ENCODE measurements at places on chromosomes 1 and 21. TPM values are rescaled to one million over a fixed set of nuclear protein-coding genes. Genes with fewer than 3 reads are reported as not detected.

The KRTAP7-1 gene
- not detected for total RNA-seq

The VHLL gene
- 1.1 TPM for total RNA-seq

The SELP gene
- not detected for total RNA-seq

The TRMT1L gene
- total RNA-seq: 6.9 TPM

The MYOC gene
- not detected for total RNA-seq

The PTCH2 gene
- not detected for total RNA-seq

The FCGR1A gene
- total RNA-seq: not detected

DNA sequence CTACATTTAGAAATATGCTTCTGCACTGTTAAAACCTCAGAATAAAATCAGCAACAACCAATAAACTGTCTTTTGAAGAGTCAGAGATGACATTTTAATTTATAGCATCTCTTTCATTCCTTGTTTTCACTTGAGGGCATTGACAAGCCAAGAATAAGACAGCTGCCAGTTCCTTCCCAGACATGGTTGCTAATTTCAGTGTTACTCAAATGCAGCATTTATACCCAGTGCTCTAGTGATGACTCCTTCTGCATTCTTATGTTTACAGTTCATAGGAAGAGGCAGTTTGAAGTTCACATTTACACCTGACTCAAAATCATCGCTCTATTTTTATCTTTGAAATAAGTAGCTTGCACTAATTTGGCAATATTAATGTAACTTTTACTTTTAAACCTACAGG, 44.9 kb downstream of the PLA2G4A start:
- no peak for DNase-seq

- no peak for DNase-seq
These were observed 87.7 kb downstream of the NPHP4 start for GRCh38 chr1:5904551-5904950.

DNA sequence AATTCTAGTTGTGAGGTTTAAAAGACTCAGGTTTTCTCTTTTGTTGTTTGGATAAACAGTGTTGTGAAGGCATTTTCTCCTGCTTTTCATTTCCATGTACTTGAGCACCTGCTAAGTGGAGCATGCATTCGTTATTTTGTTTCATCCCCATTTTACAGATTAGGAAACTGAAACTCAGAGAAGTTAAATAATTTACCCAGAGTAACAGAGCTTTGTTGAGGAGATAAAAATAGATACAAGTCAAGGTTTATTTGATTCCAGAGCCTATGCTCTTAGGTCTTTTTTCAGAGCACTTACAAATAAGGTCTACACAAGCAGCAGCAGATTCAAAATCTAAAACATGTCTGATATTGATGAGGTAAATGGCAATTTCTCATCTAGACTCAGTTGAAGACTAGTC, 254.7 kb upstream of the PTBP2 start:
- no peak for DNase-seq

DNA sequence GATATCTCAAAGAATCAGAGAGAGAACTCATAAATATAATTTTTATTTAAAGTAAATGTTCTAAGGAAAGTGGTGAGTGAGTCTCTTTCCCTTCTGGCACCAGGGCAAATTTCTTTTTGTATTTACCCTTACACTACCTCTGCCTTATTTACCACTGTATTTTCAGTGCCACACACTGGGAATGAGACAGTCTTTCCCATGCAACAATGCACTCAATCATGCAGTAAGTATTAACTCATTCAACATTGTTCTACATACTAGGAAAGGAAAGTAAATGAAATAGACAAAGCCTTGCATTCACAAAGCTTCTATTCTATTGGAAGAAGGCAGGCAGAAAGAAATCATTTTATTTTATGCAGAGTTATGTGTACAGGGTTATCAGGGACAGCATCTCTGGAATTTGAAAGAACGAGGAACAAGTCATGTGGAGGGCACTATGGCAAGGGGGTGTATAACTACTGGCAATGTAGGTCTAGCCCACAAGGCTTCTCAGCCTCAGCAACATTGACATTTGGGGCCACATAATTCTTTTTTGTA, 129.8 kb upstream of the PRDX6 start:
- no peak for DNase-seq

DNA sequence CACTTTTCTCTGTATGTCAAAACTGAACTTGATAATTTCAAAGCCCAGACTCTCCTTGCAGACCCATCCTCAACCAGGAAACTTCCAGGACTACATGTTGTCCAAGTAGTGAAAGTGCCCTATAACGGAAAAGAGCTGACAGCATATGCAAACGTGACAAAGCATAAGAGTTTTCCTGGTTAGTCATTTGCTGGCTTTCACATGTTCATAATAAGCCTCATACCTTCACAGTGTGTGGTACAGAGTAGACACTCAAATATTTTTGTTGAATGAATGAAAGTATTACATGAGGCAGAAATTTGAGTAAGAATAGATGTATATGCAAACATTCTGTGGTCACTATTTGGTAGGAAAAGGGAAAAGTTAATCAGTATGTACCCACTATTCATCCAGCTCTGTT, 473.3 kb downstream of the MRPL39 start:
- DNase-seq: peak; percentile 14

DNA sequence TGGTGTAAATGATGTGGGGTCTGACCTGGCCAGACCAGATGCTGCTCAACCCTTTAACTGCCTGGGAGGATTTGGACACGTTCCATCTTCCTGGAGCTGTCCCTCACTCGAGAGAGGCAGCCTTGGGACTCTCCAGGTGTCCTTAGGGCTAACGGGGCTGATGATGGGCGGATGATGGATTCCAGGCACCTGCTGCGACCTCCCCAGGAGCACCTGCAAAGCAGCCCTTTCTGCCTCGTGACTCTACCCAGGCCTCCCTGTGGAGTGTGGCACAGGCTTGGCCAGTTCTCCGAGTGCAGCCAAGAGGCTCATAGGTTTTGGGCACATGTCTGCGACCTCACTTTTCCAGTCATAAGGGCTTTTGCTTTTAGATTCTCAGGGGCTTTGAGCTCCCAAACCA, 12.3 kb upstream of the TRIM17 start:
- no peak for DNase-seq

- no peak for DNase-seq
These were observed 364.2 kb upstream of the VAMP3 start for GRCh38 chr1:7406641-7407543.

DNA sequence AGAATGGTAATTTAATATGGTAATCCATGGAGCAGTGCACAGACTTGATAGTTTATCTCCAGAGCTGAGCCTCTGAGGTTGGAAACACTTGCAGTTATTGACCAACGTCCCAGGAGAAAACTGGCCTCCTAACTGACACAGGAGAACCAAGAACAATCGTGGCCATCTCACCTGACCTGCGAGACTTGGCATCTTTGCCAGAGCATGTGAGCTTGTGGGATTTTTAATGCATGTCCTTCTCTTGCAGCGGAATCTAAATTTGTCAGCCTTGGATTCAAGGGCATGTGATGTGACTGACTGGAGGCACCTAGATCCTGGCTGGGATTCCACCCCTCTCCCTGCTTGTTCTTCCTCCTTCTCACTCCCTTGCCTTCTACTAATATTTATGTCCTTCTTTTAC, 27.8 kb upstream of the SLC26A9 start:
- DNase-seq: no peak

- DNase-seq: no peak
These were observed 802 bp downstream of the CYP4X1 start for GRCh38 chr1:47024141-47024801.

DNA sequence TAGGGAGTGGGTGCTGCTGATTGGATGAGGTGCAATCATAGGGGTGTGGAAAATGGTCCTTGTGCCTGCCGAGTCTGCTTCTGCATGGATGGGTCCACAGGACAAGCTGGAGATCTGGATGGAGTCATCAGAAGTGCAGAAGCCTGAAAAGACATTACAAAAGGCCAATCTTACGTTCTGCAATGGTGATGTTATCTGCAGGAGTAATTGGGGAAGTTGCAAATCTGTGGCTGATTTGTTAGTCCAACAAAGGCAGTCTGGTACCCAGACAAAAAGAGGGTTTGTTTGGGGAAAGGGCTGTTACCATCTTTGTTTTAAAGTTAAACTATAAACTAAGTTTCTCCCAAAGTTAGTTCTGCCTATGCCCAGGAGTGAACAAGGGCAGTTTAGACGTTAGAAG, 166.5 kb downstream of the PGBD5 start:
- DNase-seq: no peak

DNA sequence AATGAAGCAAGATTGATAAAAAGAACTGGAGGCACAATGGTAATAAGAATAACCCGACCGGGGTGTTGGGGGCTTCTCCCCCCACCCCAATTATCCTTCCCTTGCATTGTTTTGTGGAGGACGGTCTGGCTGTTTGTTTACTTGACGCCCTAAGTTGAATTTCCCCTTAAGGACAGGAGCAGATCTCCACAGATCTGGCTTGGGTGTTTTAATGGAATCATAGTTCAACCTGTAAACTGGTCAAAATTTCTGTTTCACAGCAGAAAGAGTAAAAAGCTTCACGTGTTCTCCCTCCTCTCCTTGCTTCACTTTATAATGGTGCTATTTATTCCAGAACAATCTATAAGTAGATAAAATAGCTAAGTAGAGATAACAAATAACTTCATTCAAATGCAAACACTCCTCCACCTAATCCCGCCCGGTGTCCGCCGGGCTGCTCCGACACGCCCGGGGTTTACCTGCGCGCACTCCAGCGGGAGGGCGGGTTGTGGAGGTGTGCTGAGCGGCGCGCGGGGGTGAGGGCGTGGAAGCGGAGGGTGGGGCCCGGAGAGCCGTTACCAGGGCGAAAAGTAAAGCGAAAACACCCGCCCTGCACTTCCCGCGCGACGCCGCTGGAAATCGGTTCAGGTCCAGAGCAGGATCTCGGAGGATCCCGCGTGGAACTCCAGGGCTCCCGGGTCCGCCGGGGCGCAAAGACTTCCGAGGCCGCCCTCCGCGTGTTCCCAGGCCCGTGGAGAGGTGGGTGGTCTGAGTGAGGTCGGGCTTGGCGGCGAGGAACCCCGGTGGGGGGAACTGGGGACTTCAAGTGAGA, 2.0 kb upstream of the ATF3 start:
- DNase-seq: peak; percentile 63

- no peak for DNase-seq
These were observed 829 bp upstream of the HES2 start for GRCh38 chr1:6420454-6421042.

DNA sequence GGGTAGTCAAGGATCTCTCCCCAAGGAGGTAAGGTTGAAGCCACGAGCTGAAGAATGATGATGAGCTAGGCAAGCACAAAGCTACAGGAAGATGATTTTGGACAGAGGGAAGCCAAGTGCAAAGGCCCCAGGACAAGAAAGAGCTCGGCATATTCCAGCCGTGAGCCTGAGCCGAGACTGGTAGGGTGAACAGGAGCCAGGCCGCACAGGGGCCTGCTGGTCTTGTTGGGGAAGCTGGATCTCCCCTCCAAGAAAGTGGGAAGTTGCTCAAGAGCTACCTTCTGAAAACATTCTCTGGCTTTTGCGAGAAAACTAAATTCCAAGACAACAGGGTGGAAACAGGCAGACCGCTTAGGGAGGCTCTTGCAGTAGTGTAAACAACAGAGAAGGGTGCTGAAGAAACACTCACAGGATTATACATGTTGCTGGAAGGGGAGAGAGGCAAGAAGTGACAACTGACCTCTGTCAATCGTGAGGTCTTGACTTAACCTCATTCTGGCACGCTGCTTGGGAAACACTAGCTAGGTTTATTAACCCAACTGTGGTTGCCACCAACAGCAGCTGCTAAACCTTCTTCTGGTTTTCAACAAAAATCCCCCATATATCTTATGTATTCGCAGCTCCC, 625.2 kb downstream of the SMYD3 start:
- no peak for DNase-seq

DNA sequence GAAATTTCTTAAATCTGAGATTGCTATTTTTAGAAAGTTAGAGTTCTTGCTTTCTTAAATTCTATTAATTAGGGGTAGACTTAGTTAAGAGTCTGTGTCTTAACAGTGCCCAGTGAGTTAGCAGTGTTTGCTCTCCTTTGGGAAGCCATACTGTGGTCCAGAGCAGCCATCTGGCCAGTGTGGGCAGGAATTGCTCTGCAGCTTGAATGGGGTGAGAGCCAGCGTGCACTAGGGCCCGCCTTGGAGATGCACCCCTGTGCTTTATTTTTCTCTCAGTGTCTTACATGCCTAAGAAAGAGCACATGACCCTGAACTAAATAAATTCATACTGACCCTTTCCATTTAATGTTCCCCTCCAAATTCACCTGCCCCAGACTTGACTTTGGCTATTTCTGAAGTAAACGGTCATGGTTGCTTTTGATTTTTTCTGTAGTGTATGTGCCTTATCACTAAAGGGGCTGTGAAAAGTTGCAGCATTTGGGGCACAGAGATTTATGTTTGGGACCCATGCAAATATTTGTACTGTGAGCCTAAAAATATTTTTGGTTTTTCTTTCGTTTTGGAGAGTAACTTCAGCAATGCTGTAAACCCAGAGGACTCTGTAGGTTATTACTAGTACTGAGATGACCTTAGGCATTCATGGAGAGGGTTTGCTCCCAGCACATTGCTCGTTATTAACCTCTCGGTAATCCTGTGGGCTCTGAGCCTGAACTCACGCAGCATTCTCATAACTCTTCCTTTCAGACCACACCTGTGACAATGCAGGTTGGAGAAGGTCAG, 21.3 kb upstream of the KCNQ4 start:
- DNase-seq: no peak

- DNase-seq: peak; percentile 78
These were observed 51.2 kb upstream of the RGS7 start for GRCh38 chr1:241408170-241408569.

- peak; percentile 23 for DNase-seq
These were observed 430 bp downstream of the RBM15 start for GRCh38 chr1:110339407-110340206.

GRCh38 chr1:193185901-193186731, at the start of gene B3GALT2:
Gene B3GALT2, minus strand, starts transcription at chr1:193186613. Its CDS starts 5,051 bp downstream, at chr1:193181562.
- no peak for DNase-seq

- peak; percentile 83 for DNase-seq
These were observed 48.3 kb upstream of the C1orf174 start for GRCh38 chr1:3948344-3948743.

DNA sequence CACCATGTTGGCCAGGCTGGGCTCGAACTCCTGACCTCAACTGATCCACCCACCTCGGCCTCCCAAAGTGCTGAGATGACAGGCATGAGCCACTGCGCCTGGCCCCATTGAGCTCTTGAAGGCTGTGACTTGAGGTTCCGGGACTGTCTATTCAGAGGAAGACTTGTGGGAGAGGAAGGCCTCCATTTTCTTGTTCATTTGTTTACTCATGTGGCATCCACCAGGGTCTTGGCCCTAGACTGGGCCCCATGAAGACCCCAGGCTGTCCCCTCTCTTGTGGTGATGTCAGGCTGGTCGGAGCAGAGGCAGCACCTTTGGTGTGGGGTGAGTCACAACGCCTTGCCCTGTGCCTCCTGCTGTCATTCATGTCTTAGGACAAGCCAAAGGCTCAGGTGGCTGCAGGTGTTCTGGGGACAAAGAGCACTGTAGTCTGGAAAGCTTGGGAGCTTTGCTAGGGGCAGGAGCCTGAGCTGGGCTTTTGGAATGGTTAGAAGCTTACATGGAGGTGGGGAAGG, 224.6 kb upstream of the C1orf174 start:
- no peak for DNase-seq

- peak; percentile 17 for DNase-seq
These were observed 13.7 kb downstream of the GLIS1 start for GRCh38 chr1:53725238-53725689.

DNA sequence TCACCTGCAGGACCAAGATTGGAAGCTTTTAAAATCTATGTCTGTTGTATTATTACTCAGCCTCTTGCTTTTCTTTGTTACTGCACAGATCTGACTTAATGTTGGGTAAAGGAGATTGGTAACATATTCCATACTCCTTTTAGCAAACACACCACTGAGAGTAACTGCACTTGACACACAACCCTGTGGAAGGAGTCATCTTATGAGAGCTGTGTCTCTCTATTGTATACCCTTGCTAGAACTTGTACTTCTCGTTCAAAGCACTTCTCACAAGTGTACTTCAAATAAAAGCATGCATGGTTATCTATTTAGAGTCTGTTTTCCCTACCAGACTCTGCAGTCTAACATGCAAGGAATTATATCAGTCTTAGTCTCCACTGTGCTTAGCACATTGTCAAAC, 813.4 kb downstream of the ADGRL2 start:
- no peak for DNase-seq
